Glutamatergic neuron (in vitro differentiated cells): ENCODE measurements at places on chromosomes 12 and 14. TPM values are rescaled to one million over a fixed set of nuclear protein-coding genes. Genes with fewer than 3 reads are reported as not detected.

The GYS2 gene
- not detected for total RNA-seq

DNA sequence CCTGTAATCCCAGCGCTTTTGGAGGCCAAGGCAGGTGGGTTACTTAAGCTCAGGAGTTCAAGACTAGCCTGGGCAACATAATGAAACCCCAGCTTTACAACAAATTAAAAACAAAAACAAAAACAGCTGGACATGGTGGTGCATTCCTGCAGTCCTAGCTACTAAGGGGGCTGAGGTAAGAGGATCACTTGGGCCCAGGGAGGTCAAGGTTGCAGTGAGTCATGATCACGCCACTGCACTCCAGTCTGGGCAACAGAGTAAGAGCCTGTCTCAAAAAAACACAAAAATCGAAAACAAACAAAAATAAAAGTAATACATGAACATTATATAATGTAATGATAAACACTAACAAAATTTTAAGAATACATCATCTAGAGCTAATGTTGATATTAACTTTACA, 46.2 kb upstream of the GRIP1 start:
- DNase-seq, result no peak

The RFLNA gene
- 36.9 TPM for total RNA-seq

DNA sequence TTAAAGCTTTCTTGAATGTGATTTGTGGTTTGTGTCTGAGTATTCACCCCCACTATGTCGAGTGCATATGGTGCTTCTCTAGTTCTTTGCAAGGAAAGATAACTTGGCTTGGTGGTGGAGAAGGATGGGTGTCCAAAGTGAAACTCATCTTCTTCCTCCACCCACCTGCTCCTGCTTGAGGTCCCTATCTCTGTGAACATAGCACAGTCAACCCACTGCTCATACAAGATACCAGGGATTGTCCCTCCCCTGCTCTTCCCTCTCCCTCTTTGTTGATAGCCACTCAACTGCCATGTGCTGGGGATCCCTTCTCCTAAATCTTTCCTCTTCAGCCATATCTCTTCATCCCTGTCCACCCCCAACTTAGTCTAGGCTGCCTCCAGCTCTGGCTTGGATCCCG, 176.5 kb downstream of the ASCL4 start:
- no peak for DNase-seq

The RAB15 gene
- total RNA-seq, result 79.5 TPM

The INHBC gene
- total RNA-seq, result not detected

DNA sequence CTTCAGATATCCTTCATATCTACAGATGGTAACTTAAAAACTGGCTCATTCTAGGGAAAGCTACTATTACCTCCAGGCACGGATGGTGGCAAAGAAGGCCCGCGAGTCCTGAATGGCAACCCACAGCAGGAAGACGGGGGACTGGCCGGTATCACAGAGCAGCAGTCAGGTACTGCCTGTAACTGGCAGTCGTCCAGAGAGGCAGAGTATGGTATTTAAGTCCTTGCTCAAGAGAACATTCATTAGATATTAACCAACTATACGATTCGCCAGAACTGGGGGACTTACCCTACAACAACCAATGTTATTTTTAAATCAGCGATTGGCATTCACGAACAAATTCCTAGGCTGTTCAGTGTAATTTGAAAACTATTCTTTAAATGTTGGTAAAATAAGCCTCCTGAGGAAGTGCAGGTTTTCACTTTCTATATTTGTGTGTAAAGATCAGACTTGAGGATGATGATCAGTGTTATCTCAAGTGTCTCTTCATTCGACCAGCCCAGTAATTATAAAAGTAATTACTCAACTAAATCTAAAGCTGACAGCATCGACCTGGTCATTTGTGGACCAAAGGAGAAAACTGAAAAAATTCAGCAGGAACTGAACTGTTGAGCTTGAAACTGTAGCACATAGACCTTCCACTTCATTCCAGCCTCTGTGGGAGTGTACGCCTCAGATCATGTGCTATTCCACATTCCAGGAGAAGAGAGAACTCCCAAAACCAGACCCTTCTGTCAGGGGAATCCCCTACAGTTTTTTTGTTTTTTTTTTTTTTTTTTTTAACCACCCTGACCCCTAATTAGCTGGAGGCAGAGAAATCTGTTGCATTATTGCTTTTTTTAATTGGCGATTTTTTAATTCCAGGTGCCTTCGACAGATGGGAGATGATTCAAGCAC, 75.6 kb downstream of the ESR2 start:
- DNase-seq, result no peak

The ABCB9 gene
- 8.8 TPM for total RNA-seq

The LUM gene
- total RNA-seq, result not detected

The KIF5A gene
- 314 TPM for total RNA-seq

DNA sequence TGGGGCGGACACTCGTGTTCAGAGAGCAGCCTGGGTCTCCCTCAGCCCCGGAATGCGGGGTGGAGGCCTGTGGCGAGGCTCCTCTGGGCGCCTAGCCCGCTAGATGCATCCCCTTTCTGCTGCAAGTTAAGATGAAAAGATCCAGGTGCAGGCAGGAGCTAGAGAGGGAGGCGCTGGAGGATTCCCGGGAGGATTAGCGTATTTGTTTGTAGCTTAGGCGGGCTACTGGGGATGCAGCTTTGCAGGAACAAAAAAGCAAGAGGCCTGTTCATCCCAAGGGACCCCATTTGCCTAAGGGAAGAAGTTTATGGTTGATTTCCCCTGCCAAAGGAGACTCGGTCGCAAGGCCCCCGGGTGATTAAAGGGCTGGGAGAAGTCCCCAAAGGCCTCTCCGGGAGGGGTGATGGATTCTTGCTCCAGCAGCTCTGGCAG, 824 bp downstream of the CCDC177 start:
- peak; percentile 59 for DNase-seq

The GALNT16 gene
- 124 TPM for total RNA-seq

GRCh38 chr12:95089462-95089861, 16.0 kb upstream of the NR2C1 start:
- no peak for DNase-seq

DNA sequence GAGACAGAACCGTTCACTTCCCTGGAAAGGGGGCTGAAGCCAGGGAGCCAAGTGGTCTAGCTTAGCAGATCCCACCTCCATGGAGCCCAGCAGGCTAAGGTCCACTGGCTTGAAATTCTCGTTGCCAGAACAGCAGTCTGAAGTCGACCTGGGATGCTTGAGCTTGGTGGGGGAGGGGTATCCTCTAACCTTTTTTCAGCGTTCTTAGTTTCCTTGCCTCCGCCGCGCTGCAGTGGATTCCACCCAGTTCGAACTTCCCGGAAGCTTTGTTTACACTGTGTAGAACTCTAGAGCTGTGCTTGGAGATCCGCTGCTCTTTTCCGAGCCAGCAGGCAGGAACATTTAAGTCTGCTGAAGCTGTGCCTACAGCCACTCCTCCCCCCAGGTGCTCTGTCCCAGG, 45.2 kb upstream of the FKBP4 start:
- no peak for DNase-seq

The MUCL1 gene
- not detected for total RNA-seq

The GDF3 gene
- 0.34 TPM for total RNA-seq

- no peak for DNase-seq
These were observed 81.0 kb downstream of the CCDC92 start for GRCh38 chr12:123891516-123892179.

The PPP4R4 gene
- total RNA-seq, result 1.6 TPM

The SSTR1 gene
- 8.2 TPM for total RNA-seq

GRCh38 chr14:59132796-59133494, 55.5 kb upstream of the DAAM1 start:
- DNase-seq, result no peak

GRCh38 chr14:53890611-53891101, 66.0 kb downstream of the BMP4 start:
- DNase-seq, result no peak

DNA sequence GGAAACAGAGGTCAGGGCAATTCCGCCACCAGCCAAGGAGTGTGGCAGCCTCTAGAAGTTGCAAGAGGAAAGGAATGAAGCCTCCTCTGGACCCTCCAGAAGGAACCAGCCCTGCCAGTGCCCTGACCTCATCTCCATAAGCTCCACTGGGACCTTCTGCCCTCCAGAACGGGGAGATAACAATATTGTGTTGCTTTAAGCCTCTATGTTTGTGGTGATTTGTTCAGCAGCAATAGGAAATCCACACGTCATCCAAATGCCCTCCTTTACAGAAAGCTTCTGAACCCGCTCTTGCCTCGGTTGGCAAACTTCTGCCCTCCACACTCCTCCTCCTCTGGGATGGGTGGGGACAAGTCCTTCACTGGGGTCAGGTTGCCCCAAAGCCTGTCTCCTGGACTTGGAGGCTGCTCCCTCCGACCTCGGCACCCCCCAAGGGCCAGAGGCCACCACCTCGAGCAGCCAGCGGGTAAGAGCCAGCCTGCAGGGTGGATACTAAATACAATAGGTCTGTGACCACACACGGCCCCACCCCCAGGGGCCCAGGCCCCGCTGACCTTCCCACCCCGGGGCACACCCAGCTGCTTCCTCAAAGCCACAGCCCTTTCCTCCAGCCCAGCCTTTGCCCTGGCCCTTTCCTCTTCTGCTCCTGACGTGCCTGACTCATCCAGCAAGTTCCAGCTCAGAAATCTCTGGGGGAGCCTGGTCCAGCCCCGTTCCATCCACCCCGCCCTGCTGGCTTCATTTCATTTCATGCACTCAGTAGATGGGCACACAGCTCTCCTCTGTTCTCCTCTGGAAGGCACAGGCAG, 58.7 kb upstream of the NCOR2 start:
- peak; percentile 39 for DNase-seq

- peak; percentile 49 for DNase-seq
These were observed 22.5 kb upstream of the NKX2-8 start for GRCh38 chr14:36604757-36605505.

The TMEM229B gene
- 7.5 TPM for total RNA-seq

The KRT80 gene
- not detected for total RNA-seq

DNA sequence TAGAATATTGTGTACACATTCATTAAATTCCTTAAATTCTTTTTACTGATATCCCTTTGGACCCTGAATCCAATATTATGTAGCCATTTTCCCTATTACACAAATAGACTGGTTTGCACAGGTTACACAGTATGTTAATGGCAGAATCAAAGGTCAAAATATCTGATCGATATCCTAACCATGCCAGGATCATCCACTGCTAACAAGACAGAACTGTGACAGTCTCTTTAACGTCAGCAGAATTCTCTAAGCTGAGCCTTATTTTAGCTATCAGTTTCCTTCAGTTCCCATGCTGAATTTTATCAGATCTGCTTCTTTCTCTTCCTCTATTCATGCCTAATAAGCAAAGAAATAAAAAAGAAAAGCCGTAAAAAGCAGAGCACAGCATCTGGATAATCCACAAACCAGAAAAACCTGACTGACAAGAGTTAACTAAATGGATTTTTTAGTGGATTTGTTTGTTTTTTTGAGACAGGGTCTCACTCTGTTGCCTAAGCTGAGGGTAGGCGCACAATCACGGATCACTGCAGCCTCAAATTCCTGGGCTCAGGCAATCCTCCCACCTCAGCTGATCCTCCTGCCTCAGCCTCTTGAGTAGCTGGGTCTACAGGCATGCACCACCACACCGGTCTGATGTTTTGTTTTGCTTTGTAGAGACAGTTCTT, 130.4 kb downstream of the PAWR start:
- DNase-seq, result no peak

GRCh38 chr12:9094512-9095206, 21.1 kb downstream of the A2M start:
- no peak for DNase-seq

- no peak for DNase-seq
These were observed 10.6 kb downstream of the IL22 start for GRCh38 chr12:68242777-68243176.

The ATG2B gene
- total RNA-seq, result 27.5 TPM

- DNase-seq, result no peak
These were observed 36.7 kb upstream of the GPATCH2L start for GRCh38 chr14:76115010-76115422.

The POLE2 gene
- total RNA-seq, result 2.4 TPM

The TRPV4 gene
- 0.17 TPM for total RNA-seq

The TECPR2 gene
- 24.5 TPM for total RNA-seq

- DNase-seq, result no peak
These were observed 76.5 kb downstream of the RFLNA start for GRCh38 chr12:124371366-124371765.

DNA sequence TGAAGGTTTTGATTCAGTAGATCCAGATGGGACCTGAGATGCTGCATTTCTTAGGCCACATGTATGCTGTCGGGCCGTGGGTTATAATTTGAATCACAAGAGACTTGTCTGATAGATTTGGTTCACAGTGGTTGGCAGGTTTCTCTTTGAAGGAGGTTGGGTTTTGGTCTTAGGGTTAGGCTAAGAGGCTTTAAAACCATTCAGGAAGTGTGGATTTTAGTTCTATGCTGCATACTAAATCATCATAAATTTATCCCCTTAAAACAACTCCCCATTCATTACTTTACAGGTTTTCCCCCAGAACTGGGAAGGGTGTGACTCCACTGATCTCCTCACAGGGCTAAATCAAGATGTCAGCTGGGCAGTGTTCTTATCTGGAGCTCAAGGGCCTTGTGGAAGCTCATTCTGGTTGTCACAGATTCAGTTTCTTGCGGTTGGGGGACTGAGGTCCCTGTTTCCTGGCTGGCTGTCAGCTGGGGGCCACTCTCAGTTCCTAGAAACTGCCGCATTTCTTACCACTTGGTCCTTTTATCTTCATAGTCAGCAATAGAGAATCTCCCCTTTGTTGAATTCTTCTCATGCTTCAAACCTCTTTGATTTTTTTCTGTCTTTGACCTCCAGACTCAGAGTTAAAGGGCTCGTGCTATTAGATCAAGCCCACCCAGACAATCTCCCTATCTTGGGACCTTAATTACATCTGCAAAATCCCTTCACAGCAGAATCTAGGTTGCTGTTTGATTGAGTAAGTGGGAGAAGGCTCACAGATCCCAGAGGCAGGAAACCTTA, 20.6 kb upstream of the PCNX1 start:
- DNase-seq, result no peak

The ANO2 gene
- total RNA-seq, result not detected

The KRT71 gene
- total RNA-seq, result not detected

GRCh38 chr12:120241561-120242274, 23.8 kb downstream of the PXN start:
- DNase-seq, result no peak

DNA sequence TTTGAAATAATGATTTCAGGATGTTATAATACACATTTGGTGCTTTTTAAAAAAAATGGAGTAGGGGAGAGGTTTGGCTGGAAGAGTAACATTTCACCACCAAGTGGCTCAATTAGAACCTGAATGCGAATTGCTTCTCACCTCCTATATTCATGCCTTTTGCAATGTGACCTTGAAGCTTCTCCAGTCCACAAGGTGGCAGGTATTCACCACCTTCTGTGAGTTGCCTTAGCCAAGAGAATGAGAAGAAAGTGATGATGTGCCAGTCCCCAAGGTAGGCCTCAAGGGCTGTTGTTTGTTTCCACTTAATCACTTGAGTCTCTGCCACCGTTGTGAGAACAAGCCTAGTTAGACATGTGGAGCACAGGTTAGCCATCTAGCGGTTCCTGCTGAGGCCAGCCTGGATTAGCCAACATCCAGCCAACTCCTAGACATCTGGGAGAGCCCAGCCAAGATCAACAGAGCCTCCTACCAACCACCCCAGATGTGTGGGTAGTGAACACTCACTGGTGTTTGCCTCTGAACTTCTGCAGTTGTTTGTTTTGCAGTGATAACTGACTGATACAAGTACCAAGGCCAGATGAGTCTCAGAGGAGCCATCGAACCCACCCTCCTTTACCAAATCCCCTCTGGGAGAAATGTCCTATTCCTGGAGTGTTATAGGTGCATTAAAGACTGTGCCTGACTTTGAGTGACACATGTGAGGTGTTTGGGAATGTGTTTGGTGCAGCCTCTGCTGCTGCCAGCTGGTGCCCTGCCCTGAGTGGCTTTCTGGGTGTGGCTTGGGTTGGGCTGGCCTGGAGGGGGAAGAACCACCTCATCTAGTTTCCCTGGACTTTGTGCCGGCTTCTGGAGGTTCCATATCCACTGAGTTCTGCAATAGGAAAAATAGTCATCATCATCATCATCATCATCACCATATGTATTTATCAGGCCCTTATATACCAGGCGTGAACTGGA, 132.5 kb upstream of the RFLNA start:
- DNase-seq, result no peak
